Immature natural killer cell (primary cell): ENCODE measurements at places on chromosomes 3 and 15. TPM values are rescaled to one million over a fixed set of nuclear protein-coding genes. Genes with fewer than 3 reads are reported as not detected.
A peak's percentile ranks its signal among the peaks of the same experiment; 100 is the strongest.

SNX22 gene
- polyA plus RNA-seq = 0.40 TPM

GRCh38 chr3:156694536-156694935, 20.1 kb downstream of the TIPARP start:
- H3K36me3 ChIP-seq = peaks cover 23% of the 10 kb centered on the region
- no peak overlapping the region for H3K27ac ChIP-seq
- peaks cover 70% of the 10 kb centered on the region for H3K4me1 ChIP-seq
- no peak for DNase-seq

- peaks cover 35% of the 10 kb centered on the region for H3K4me1 ChIP-seq
- no peaks in the 10 kb centered on the region for H3K27me3 ChIP-seq
- H3K27ac ChIP-seq = peak overlapping the region; percentile 71
- no peak for DNase-seq
- H3K4me3 ChIP-seq = peak overlapping the region; percentile 76
Observed at GRCh38 chr3:38028621-38029361, 651 bp downstream of the PLCD1 start.

GRCh38 chr3:103919327-103919726, 1447.4 kb upstream of the ALCAM start:
- no peaks in the 10 kb centered on the region for H3K36me3 ChIP-seq
- no peaks in the 10 kb centered on the region for H3K4me1 ChIP-seq
- DNase-seq = no peak
- no peak overlapping the region for H3K27ac ChIP-seq

- H3K27ac ChIP-seq = no peak overlapping the region
- no peaks in the 10 kb centered on the region for H3K4me1 ChIP-seq
- no peaks in the 10 kb centered on the region for H3K27me3 ChIP-seq
- H3K4me3 ChIP-seq = no peak overlapping the region
- no peaks in the 10 kb centered on the region for H3K36me3 ChIP-seq
- DNase-seq = no peak
Observed at GRCh38 chr3:49653621-49654020, 20.5 kb upstream of the APEH start.
